ENCODE measurements at places on chromosomes 7 and 10.

DNA sequence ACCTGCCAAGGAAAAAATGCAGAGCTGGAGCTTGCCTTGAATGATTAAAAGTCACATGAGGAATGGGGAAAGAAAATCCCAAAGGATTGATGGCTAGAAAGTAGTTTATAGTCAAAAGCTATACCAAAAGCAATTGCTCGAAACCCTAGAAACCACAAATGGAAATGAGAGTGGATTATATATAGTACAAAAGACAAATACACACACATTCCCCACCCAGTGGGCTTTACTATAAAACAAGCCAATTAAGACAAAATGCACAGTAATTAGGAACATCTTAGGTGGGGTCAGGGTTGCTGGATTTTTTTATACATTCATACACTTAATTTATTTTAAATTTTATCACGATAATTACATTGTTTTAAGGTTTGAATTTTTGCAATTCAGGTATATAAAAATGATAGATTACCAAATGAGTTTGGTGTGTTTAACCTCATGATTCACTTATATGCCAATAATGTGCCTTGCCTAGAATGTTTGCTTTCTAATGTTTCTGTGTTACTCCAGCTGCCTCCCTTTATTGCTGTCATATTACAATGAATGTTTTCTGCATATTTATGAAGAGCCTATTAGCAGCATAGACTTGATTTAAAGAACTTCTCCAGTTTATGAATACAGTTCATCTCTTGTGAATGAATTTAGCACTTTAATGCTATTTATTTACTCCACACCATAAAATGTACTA is 421.3 kb downstream of the EXOC4 start:
- no peak overlapping the region for H3K4me3 ChIP-seq
- H3K27ac ChIP-seq = no peak overlapping the region
- DNase-seq = no peak
- no peaks in the 10 kb centered on the region for H3K4me1 ChIP-seq
- no peaks in the 10 kb centered on the region for H3K27me3 ChIP-seq
- H3K36me3 ChIP-seq = no peaks in the 10 kb centered on the region

DNA sequence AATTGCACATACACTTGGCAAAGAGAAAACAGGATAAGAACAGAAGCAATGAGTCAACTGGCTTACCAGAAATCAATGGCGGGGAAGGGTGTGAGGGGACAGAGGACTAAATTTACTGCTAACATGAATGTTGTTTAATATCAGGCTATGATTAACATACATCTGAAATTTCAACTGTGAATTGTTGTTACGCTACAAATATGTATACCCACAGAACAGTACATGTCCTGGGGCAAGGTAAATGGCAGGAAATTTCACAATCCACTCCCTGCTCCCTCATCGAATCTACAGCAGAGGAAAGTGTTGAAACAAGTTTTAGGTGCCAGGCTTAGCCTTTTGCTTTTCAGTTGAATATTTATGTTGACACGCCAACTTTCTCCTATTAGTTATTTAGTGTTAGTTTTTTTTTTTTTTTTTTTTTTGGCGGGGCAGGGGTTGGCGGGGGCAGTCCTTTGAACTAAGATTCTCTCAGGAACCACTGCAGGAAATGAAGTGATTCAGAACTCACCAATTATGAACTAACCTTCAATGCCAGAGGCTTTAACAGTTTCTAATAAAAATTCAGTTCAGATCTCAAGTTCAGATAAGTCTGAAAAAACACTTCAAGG is 99.0 kb downstream of the UBE2H start:
- H3K4me1 ChIP-seq = peaks cover 64% of the 10 kb centered on the region
- DNase-seq = no peak
- H3K27ac ChIP-seq = peak overlapping the region; percentile 66
- no peaks in the 10 kb centered on the region for H3K36me3 ChIP-seq
- H3K4me3 ChIP-seq = no peak overlapping the region

- no peaks in the 10 kb centered on the region for H3K27me3 ChIP-seq
- H3K27ac ChIP-seq = no peak overlapping the region
- H3K36me3 ChIP-seq = no peaks in the 10 kb centered on the region
- H3K4me3 ChIP-seq = no peak overlapping the region
- DNase-seq = no peak
- H3K4me1 ChIP-seq = no peaks in the 10 kb centered on the region
These were observed 12.4 kb upstream of the TFAM start for GRCh38 chr10:58372607-58373441.

DNA sequence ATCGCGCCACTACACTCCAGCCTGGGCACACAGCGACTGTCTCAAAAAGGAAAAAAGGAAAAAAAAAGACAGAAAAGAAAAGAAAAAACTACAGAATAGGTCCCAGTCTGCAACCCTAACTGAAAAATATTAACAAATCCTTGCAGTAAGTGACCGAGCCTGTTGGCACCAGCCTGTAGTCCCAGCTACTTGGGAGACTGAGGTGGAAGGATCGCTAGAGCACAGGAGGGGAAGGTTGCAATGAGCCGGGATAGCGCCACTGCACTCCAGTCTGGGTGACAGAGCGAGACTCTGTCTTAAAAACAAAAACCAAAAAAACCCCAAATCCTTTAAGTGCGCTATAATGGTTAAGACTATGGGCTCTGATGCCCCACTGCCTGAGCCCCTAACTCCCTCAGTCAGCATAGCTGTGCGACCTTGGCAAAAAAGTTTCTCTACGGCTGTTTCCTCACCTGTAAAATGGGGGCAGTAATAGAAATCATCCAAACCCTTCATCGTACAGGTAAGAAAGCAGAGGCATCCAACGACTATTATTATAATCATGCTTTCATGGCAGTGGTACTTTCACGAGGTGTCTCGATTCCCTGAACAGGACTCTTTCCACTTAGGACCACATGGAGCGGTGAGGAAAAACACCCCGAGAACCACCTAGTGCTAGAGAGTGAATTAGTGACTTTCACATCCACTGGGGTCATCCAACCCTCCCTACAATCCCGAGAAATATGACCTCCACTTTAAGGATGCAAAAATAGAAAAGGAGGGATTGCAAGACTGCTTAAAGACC is 755 bp downstream of the TOMM7 start:
- peak overlapping the region; percentile 93 for H3K27ac ChIP-seq
- H3K36me3 ChIP-seq = peaks cover 10% of the 10 kb centered on the region
- DNase-seq = no peak

DNA sequence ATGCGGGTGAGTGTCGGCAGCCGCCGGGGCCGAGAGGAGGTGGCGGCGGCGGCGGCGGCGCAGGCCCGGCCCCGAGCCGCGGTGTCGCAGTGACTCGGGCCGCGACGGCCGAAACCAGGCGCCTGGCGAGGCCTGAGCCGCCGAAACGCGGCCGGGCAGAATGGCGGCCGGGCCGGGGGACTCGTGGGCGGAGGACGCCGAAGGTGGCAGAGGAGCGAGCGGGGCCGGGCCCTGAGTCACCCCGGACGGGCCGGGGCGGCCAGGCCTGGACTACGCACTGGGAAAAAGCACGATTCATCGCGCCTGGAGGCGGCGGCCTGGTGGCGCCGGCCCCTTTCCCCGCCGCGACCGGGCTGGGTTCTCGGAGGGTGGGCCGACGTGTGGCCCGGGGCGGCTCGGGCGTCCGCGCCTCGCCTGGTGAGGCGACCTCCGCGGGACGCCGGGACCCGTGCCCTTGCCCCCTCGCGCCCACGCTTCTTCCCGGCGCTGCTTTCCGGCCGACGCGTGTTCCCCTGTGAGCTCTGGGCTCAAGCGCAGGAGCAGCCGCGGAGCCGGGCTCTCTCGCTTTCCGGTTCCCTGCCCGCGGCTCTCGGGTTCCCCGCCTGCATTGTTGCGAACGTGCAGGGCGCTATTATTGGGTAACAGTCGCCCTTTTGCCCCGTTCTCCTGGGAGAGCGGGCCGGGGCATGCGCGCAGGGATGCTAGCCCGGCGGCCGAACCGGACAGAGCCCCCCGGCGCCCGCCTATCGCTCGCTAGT is 500 bp downstream of the CUL1 start:
- H3K27ac ChIP-seq = peak overlapping the region; percentile 98
- DNase-seq = no peak
- no peaks in the 10 kb centered on the region for H3K36me3 ChIP-seq
- H3K4me1 ChIP-seq = peaks cover 49% of the 10 kb centered on the region
- H3K4me3 ChIP-seq = peak overlapping the region; percentile 90

DNA sequence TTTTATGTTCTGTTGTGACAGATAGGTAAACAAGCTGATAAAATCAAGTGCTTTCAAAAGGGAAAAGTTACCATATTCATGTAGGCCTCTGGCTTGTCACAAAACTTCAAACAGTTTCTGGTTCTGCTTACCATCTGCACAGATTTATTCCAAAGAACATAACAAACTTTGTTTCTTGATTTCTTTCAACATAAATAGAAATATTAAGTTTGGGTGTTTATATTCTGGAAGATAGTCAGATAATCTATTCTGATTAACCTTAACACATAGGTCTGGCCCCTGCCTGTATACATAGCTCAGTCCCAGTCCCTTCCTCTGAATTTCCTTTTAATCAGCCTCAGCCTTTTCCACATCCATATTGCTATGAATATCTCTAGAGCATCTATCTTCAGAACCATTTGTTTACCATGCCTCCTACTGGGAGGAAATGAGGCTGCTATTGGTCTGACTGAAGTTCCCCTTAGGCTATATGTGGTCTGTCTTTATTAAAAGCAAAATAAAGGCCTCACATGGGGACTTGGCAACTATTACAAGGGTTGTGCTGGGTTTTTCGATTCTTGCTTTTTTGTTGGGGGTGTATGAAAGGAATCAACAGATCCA is 319.0 kb downstream of the HPSE2 start:
- H3K36me3 ChIP-seq = no peaks in the 10 kb centered on the region
- no peak overlapping the region for H3K4me3 ChIP-seq
- H3K27me3 ChIP-seq = no peaks in the 10 kb centered on the region
- DNase-seq = no peak
- H3K4me1 ChIP-seq = peaks cover 11% of the 10 kb centered on the region

GRCh38 chr10:89490596-89491335 is 44.6 kb downstream of the SLC16A12 start:
- H3K27ac ChIP-seq = peak overlapping the region; percentile 61
- H3K4me1 ChIP-seq = no peaks in the 10 kb centered on the region
- no peaks in the 10 kb centered on the region for H3K27me3 ChIP-seq
- no peak overlapping the region for H3K4me3 ChIP-seq
- no peak for DNase-seq

DNA sequence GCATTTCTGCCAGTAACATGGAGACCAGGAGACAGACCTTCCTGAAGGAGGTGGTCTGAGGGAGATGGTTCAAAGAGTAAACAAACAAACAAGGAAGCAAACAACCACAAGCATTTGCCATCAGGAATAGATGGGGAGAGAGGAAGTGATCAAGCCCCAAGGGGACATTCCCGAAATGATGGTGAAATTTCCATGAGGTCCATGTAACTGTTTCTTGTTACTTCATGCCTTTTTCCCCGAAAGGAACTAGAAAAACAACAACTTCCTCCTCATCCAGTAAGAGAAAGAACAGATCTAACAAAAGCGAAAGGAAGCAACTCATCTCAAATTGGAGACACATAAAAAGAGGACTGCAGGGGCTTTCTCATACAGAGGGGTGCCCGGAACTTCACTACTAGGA is 152.5 kb upstream of the ZNF32 start:
- no peak for DNase-seq
- peak overlapping the region; percentile 6 for H3K27ac ChIP-seq
- peaks cover 7% of the 10 kb centered on the region for H3K4me1 ChIP-seq
- no peak overlapping the region for H3K4me3 ChIP-seq
- H3K27me3 ChIP-seq = no peaks in the 10 kb centered on the region

GRCh38 chr7:129134356-129134987 is 10.0 kb upstream of the TSPAN33 start:
- no peak overlapping the region for H3K4me3 ChIP-seq
- H3K36me3 ChIP-seq = no peaks in the 10 kb centered on the region
- no peak overlapping the region for H3K27ac ChIP-seq
- no peaks in the 10 kb centered on the region for H3K4me1 ChIP-seq
- DNase-seq = no peak
- no peaks in the 10 kb centered on the region for H3K27me3 ChIP-seq

DNA sequence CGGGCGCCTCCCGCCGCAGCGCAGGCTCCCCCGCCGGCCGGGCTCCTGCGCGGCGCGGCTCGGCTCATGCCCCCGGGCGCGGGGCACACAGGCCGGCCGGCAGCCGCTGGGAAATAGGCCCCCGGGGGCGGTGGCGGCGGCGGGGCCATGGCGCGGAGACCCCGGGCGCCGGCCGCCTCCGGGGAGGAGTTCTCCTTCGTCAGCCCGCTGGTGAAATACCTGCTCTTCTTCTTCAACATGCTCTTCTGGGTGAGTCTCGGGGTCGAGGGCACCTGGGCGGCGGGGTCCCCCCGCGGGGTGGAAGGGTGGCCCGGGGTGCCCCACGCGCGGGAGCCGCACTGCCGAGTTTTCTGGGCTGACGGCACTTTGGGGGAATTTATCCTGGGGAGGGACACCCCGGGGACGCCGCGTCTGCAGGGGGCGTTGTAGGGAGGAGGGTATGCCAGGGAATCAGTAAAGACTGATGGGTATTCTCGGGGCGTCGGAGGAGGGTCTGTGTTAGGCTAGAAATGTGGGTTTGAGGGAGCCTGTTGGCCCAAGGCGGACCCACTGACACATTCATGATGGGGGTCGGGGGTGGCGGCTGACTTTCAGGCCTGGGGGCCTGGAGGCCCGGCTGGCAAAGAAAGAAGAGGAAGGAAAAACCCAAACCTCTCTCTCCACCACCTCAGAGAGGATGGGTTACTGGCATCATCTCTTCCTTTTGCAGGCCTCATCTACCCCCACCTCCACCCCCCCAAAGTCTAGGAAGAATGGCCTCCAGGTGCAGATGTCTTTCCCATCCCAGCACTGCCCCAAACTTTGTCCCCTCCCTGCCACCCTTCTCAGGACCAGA is 544 bp downstream of the TSPAN33 start:
- H3K27ac ChIP-seq = no peak overlapping the region
- H3K27me3 ChIP-seq = no peaks in the 10 kb centered on the region
- peaks cover 21% of the 10 kb centered on the region for H3K4me1 ChIP-seq
- no peak for DNase-seq
- H3K36me3 ChIP-seq = no peaks in the 10 kb centered on the region

DNA sequence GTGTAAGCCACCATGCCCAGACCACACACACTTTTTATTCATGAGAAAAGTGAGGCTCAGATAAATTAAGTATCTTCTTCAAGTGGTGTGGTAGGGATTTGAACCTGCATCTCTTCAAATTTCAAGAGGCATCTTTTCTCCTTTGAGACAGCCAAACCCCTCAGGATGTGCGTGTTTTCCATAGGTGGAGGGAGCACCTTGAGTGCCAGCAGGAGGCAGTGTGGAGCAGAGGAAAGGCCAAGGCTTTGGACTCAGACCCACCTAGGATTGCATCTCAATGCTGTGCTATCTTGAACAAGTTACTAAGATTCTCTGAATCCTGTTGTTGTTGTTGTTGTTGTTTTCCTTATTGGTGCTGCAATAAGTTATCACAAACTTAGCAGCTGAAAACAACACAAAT is 40.2 kb upstream of the MYL10 start:
- no peaks in the 10 kb centered on the region for H3K36me3 ChIP-seq
- H3K4me3 ChIP-seq = no peak overlapping the region
- no peak for DNase-seq
- H3K4me1 ChIP-seq = no peaks in the 10 kb centered on the region
- H3K27me3 ChIP-seq = no peaks in the 10 kb centered on the region

GRCh38 chr7:17608114-17608833 is 309.8 kb downstream of the AHR start:
- no peaks in the 10 kb centered on the region for H3K36me3 ChIP-seq
- H3K4me3 ChIP-seq = no peak overlapping the region
- no peak overlapping the region for H3K27ac ChIP-seq
- no peaks in the 10 kb centered on the region for H3K4me1 ChIP-seq
- DNase-seq = no peak
